ENCODE measurements at places on chromosomes 3 and 15.

DNA sequence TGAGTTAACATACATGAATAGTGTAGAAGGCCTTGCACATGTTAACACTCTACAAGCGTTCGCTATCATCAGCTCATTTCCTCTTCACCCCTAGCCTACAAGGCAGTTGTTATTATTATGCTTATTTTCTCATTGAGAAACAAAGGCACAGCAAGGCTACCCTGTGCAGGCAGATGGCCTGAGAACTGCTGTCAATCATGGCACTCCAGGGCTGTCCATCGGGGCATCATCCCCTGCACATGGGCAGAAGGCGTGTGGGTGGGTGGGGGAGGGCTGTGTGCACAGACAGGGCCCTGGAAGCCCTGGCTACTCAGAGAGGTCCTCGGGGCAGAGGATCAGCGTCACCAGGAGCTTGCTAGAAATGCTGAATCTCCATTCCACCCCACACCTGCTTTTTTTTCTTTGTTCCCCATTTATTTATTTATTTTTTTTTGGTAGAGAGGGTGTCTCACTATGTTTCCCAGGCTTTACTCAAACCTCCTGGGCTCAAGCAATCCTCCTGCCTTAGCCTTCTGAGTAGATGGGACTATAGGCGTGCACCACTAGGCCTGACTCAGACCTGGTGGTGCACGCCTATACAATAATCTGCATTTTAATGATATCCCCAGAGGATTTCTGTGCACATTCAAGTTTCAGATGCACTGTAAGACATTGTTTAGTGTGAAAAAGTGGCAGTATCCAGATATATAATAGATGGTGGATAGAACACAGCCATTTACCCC lies 9.6 kb upstream of the ZXDC start:
- no peak for DNase-seq

- DNase-seq: no peak
Observed at GRCh38 chr15:82655606-82656005, 8.4 kb upstream of the CPEB1 start.

GRCh38 chr15:92576597-92577200 lies 78.9 kb downstream of the FAM174B start:
- no peak for DNase-seq

DNA sequence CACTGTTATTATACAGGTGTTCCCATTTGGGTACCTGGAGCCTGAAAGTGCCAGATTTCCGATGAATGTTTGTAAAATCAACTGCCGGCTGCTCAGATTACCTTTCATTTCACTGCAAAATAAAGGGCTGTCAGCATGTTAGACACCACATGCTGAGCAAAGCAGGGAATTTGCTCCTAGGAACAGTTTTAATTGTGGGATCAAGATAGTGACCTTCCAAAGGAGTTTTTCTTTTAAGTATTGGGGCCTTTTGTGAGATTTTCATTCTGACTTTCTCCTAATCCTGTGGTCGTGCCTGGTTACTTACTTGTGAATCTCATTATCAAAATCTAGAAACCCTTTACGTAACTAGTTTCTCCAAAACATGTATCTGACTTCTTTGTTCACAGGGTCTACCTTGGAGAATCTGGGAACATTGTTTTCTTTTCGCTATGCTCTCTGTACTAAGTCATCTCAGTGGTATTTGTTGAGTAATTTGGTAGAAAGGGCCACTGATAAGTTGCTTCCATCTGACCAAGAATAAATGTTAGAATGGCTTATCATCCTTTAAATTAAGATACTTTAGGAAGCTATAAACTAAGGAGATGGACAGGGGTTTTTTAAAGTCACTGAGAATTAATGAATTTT lies 40.8 kb upstream of the LRTM1 start:
- peak; percentile 75 for DNase-seq

DNA sequence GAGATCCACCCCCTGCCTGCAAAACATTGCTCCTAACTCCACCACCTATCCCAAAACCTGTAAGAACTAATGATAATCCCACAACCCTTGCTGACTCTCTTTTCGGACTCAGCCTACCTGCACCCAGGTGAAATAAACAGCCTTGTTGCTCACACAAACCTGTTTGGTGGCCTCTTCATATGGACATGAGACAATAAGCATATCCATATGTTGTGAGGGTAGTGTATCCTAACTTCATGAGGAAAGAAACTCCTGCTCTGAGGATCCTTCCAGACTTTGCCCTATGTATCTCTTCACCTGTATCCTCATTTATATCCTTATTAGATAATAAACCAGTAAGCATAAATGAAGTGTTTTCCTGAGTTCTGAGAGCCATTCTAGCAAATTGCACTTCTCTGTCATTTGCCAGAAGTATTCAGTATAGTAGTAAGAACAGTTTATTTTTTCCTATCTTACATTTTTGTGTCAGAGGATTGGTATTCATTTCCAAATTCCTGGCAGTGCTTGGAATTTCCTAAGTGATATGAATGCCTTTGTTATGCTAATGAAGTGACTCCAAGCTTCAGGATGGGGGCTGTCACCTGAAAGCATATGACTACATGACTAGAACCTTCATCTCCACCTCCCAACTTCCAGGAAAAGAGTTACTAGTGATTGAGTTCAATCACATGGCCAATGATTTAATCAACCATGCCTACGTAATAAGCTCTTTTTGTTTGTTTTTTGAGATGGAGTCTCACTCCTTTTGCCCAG lies 30.2 kb downstream of the TTBK2 start:
- peak; percentile 86 for DNase-seq

DNA sequence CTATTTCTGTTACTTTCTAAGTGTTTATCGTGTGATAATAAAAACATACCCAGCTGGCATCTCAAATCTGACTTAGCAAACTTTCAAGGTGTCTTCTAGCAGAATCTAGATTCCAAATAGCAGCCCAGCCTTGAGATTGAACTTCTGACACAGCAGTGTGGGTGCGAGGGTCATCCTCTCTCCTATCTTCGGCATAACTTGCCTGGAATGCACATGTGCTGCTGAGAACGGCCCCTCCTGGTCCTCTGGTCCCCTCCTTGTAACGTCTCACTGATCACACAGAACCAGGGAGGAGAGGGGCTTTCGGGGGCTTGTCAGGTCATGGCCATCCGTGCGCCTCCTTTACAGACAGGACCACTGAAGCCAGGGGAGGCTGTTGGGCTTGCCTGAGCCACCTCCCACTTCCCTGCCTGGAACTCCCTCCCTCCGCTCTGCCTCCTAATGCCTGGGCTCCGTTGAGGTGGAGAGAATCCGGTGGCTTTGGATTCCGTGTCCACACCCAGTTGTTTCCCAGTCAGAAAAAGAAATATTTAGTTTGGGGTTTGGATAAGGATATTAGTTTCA lies 344.4 kb upstream of the C2CD4B start:
- DNase-seq: no peak

DNA sequence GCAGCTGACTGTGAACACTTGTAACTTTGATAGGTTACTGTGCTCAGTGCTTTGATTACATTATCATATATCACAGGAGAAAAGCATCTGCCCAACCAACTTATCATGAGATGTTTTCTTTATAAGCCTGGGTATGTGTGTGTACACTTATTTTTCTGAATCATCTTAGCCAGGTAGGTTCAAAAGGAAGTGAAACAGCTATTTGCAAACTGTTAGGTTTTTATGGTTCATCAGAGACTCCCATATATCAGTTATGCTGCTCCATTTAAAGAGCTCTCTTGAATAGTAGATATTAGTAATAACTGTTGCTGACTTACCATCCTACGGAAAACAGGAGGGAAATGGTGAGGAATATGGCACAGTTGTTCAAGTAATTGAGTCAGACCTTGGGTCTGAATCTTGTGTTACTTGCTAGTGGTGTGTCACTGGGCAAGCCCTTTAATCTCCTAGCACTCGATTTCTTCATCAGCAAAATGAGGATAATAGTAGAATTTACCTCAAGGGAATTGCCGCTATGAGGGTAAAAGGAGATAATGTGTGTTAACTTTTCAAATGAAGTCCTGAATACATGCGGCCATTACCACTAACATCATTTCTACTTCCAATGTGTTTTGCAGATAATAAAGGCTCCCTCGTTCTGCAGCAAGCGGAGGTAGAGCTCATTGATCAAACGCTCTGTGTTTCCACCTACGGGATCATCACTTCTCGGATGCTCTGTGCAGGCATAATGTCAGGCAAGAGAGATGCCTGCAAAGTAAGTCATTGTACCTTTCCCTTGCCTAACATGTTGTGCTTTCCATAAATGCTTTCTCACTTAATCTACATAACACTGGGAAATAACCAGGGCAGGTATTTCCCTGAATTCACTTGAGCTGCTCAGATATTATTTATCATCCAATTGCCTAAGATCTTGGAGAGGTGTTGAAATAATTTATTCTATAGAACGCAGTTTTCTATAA lies 7.8 kb upstream of the C3orf52 start:
- DNase-seq: no peak

- no peak for DNase-seq
Observed at GRCh38 chr15:63708126-63708772, 111.1 kb downstream of the FBXL22 start.

- DNase-seq: no peak
Observed at GRCh38 chr15:60752973-60753720, 274.2 kb upstream of the ICE2 start.

GRCh38 chr3:53416530-53416929 lies 69.2 kb upstream of the DCP1A start:
- DNase-seq: no peak

DNA sequence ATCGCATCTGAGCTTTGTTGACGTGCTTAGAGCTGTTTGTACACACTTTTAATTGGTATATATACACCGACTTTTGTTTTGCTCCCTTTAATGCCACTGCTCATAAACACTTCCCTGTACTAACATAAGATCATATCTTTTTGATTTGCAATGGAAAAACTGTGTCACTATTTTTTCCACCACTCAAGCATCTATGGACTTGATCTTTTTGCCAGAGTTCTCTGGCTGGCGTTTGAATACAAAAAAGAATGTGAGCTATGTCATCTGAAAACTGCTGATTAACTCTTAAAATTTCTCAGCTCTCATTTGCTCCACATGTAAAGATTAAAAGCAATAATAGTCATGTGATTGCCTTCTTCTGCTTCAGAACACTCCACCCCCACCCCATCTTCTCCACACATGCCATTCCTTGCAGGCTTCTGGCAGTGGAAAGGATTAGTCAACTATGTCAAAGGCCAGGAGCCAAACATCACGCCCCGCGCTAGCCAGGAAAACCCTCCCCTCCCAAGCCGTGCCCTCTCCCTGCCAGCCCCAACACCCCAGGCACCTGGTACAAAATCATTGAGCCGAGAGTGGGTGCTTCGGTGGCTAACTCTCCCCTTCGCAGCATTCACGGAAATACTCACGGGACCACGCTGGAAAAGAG lies 123.4 kb upstream of the MEF2A start:
- peak; percentile 66 for DNase-seq

All from ELR (cell line).